ENCODE measurements at places on chromosomes 6 and 20.

GRCh38 chr6:127938701-127939100 is 37.8 kb upstream of the THEMIS start:
- DNase-seq = no peak

DNA sequence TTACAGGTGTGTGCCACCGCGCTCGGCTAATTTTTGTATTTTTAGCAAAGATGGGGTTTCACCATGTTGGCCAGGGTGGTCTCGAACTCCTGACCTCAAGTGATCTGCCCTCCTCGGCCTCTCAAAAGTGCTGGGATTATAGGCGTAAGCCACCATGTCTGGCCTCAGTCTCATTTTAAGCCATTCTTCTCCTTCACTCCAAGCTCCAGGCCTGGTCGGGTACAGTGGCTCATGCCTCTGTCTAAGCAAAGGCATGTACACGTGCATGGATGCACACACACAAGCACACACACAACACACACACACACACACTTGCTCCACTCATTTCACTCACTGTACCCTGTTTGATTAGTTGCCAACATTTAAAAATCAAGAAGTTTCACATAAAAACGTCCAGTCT is 7.7 kb upstream of the PARD6B start:
- no peak for DNase-seq

- DNase-seq = no peak
These were observed 927 bp upstream of the MANEA start for GRCh38 chr6:95576218-95576997.

GRCh38 chr6:3266170-3266569 is 7.4 kb downstream of the PSMG4 start:
- no peak for DNase-seq

GRCh38 chr6:56250266-56250665 is 2.9 kb upstream of the COL21A1 start:
- DNase-seq = no peak

DNA sequence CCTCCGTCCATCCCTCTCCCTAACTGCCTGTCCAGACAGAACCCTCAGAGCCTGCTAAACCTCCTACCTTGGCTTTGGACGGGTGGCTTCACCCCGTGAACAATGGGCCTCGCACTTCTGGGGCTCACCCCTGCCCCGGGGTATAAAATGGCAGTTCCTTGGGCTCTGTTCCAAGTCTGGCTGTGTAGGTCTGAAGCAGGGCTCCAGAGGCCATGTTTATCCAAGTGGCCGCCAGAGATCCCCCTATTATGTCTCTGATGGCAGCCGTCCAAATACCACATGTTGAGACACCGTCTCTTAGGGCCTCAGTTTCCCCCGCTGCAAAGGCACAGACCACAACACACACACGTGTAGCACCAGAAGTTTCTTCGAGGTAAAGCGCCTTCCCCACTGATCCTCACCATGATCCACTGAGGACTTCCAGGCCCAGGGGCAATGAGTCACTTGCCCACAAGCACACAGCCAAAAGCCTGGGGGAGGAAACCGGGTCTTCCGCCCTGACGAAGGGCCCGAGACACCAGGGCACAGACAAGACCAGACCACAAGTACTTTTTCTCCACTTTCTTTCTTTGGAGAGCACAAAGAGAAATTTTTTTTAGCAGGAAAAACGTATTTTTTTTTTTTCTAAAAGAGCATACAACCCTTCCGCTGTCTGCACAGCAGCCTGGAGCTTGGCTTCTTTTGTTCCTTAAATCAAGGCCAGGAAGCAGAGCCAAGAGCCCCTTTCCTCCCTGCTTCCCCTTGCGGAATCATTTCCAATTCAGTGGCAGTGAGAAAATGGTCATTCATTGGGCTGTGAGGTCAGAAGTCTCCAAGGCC is 11.8 kb downstream of the CPNE5 start:
- DNase-seq = peak; percentile 12

DNA sequence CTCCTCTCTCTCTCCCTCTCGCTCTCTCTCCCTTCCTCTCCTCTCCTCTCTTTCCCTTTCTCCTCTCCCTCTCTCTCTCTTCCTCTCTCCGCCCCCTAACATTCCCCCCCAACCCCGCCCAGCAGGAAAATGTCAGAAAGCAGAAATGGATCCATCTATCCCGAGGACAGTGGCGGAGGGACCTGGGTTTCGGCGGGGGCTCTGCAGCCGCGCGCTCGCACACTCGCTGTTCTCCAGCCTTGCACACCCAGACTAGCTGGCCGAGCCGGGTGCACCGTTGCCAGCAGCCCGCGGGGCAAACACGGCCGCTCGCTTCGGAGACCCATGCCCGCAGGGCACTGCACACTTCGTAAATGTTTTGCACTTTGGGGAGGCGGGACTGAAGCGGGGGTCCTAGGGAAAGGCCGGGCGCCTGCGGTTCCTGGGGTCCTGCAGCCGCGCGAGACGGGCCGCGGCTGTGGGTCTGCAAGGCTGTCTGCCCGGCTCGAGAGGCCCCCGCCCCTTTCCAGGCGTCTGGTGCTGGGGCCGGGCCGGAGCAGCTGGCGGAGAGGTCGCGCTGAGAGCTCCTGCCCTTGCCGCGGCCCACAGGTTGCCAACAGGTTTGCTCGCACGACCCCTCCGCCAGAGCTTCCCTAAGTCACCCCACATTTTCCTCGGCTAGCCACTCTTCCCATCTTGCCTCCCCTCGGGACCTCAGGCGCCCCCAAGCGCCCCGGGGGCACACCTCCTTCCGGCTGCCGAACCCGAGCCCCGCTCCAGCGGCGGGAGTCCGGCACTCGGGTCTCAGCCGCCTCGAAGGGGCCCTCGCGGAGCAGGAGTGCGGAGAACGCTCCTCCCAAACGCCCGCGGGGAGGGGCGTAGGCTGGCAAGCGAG is 818 bp upstream of the MDGA1 start:
- DNase-seq = peak; percentile 72

DNA sequence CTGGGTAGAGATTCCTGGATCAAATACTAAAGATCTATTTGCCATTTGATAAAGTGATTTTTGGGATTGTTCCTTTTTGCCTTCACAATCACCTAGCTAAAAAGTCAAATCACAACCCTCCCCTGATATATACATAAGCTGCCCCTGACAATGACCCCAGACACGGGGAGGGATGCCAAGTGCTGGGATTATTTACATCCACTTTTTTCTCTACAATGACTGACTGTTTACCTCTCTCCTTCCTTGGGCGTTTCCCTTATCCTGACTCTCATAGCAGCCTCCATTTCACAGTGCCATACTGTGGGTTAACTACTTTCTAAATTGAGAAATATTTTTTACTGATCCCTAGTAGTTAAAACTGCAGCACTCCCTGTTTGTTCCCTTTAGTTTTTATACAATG is 150.8 kb upstream of the TMEM170B start:
- no peak for DNase-seq

DNA sequence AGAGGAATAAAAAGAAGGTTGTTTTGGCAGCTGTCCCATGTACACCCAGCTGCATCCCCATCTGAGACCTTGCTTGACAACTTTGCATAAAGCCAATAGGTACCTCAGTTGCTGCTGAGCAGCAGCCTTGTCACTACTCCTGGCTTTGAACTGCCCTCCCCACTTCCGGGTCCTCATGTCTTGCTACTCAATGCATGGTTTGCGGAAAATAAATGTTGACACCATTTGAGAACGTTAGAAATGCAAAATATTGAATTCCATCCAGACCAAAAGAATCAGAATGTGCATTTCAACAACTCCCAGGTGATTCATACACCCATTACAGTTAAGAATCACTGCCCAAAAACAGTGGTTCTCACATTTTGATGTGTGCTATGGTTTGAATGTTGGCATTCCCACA is 32.9 kb downstream of the GPX5 start:
- DNase-seq = no peak

DNA sequence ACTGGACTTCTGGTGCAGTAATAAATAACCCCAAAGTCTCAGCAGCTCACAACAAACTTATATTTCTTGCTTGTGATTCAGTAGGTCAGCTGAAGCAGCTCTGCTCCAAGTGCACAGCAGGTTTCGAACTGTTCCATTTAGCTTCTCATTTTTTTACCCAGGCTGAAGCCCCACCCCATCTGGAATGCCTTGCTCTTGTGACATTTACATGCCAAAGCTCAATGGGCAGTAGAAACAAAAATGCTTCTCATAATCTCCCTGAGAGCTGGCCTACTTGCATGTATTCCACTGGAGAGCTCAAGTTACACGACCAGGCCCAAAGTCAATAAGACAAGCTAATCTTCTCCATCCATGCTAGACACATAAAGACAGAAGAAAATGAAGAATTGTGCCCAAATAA is 165.2 kb downstream of the HAO1 start:
- no peak for DNase-seq

GRCh38 chr6:118772886-118773285 is 121.1 kb upstream of the ASF1A start:
- DNase-seq = no peak

DNA sequence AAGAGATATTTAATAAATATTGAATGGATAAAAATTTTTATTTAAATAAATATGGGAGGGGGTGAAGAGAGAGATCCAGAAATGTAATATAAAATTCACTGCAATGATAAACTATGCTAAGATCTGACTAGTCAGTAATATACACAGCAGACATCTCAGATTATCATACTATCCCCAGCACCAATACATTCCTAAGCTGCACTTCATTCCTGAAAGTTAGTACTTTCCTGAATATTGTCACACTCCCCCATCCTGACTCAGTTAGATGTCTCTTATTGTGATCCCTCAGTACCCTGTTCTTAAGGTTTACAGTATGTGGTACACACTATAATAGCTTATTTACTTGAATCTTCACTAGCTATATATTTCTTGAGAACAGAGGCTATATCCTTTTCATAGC is 88.3 kb upstream of the KCNQ5 start:
- DNase-seq = no peak

- DNase-seq = no peak
These were observed 5.7 kb downstream of the LAMP5 start for GRCh38 chr20:9520086-9520485.

DNA sequence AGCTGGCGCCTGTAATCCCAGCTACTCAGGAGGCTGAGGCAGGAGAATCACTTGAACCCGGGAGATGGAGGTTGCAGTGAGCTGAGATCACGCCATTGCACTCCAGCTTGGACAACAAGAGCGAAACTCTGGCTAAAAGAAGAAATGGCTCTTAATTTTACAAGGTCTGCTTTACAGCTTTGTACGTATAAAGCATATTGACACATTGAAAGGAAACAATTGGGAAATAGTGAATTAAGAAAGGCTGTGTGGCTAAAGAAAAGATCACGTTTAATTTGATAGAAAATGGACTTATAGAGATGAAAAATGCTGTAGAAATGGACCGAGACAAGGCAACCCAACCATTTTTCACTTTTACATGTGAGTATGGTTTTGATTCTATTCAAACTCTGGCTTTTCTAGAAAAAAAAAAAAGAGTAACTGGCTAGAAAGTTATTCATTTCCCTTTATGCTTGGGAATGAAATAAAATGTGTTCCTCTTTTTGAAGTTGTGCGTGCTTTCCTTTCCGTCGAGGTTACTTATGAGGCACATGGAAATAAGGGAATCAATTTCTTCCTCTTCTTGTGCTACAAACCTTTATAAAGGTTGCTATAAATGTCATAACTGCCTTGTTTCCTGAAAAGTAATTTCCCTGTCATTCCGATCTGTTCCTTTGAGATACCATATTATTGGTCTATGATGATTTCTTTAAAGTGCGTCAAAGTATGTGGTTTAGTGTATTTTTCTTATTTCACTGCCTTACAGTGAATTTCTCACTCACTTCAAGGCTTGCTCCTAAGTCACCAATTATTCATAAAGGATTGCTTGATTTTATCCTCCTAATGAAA is 29.4 kb downstream of the PFDN4 start:
- DNase-seq = no peak

DNA sequence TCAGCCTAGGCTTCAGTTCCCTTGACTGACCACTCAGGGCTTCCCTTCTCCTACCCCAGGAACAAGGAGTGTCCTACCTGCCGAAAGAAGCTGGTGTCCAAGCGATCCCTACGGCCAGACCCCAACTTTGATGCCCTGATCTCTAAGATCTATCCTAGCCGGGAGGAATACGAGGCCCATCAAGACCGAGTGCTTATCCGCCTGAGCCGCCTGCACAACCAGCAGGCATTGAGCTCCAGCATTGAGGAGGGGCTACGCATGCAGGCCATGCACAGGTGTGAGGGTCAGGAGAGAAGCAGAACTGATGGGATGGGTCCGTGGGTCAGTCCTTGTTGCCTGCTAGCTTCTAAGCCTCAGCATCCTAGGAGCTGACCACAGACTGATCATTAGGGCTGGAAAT is 1.6 kb downstream of the RING1 start:
- no peak for DNase-seq

DNA sequence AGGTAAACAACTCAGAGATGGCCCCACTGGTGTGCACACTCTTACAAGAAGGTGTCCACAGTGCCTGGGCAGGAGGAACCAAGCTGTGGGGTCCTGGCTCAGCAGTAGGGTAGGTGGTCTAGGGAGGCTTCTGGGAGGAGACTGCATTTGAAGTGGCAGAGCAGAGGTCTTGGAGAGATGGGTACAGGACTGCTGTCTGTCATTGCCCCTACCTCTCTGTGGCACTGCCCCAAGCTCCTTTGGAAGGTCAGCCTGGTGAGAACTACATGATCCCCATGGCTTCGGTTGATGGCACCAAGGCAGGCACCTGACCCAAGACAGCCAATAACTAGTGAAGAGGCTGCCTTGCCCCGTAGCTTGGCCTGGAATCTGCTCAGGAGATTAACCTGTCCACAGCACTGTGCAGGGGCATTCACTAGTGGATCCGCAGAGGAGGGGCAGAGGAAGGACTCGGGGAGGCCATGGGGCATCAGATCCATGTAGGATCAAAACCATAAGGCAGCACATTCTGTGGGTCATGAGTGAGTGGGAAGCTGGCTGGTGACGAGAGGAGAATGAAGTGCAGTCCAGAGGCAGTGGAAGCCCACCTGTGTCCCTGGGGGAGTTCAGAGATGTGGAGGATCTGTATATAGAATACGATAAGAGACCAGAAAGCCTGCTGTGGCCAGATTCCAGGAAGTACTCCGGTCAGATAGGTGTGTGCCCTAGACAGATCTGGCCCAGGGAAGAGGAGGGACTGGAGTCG is 162.0 kb downstream of the GRM4 start:
- no peak for DNase-seq

- DNase-seq = no peak
These were observed 41.0 kb downstream of the WDR27 start for GRCh38 chr6:169660751-169661390.

DNA sequence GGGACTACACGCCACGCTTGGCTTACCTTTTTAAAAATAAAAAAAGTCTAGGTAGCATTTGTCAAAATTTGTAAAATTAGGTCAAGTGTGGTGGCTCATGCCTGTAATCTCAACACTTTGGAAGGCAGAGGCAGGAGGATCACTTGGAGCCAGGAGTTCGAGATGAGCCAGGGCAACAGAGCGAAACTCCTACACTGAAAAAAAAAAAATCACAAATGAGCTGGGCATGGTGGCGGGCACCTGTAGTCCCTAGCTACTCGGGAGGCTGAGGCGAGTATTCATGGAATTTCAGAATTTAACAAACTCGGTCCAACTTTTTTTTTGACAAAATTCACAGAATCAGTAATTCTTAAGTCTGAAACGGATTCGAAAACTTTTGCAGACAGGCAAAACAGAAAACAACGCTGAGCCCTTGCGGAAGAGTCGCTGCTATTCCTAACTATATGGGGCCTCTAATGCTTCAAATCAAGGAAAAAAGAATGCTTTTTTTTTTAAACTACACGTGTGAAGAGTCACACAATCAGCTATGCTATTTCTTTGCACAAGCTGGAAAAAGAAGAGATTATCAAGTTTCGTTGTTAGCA is 62.9 kb downstream of the GTF2H5 start:
- DNase-seq = no peak

GRCh38 chr20:43721097-43721428 is 5.7 kb downstream of the GTSF1L start:
- no peak for DNase-seq
